ENCODE measurements at places on chromosomes 16 and 17.

GRCh38 chr17:81859906-81860755, at the start of gene P4HB:
TSS of gene P4HB (minus strand) at chr17:81860535. CDS start at chr17:81860471, 64 bp downstream.
- no peak for DNase-seq

DNA sequence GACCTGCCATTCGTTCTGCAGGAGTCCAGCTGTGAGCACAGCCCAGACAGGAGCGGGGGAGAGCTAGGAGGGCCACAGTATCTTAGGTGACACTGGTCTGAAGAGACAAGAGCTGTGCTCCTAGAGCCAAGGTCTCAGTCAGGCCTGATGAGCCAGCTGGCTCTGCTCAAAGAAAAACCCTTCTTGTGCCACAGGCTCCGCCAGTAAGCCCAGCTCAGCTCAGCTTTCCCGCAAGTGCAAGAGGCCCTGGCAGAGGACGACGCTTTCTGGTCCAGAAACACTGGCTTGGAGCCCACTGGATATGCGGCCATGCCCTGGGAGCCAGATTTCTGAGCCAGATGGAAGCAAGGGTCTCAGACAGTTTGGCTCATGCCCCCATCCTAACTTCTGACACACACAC, 23.9 kb downstream of the PEMT start:
- no peak for DNase-seq

DNA sequence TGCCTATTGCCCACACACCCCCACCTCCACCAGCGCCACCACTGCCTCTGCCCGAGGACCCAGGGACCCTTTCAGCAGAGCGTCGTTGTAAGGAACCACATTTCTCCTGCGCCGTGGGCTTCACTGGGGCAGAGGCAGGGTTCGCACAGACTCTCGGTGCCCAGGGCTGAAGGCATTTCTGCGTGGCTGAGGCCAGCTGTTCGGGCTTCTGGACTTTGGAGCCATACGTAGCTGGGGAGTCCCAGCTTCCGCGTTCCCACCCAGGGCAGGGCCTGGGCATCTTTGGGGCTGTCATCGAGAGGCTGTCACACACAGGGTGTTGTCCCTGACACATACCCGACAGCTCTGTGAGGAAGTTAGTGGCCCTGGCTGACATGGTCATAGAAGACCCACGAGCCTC, 16.0 kb upstream of the SMIM5 start:
- no peak for DNase-seq

DNA sequence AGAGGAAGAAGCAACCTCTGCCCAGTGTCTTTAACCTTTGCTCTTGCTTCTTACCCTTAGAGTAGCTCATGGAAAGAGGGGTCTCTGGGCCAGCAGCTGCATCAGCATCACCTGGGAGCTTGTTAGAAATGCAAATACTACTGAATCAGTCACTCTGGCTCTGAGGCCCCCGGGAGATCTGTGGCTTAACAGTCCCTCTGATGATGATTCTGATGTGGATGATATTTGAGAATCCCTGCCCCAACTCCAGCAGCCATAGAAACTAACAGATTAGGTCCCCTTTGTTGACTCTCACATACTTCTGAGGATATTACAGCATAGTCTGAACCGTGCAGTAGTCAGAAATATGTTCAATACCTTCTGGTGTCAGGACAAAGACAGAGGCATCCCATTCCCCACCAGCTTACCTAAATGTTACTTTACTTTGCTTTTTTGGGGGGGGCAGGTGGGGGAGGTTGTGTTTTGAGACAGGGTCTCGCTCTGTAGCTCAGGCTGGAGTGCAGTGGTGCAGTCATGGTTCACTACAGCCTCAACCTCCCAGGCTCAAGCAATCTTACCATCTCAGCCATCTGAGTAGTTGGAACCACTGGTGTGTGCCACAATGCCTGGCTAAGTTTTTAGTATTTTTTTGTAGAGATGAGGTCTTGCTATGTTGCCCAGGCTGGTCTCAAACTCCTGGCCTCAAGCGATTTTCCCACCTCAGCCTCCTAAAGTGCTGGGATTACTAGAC, 220.1 kb downstream of the CCDC182 start:
- no peak for DNase-seq

Measured in CD4-positive, alpha-beta T cell treated with Interleukin-21 for 1 hour (primary cell).